ENCODE measurements at places on chromosomes 2 and 18.

- no peak for DNase-seq
Measured at GRCh38 chr2:229434187-229434586, 163.1 kb upstream of the PID1 start.

DNA sequence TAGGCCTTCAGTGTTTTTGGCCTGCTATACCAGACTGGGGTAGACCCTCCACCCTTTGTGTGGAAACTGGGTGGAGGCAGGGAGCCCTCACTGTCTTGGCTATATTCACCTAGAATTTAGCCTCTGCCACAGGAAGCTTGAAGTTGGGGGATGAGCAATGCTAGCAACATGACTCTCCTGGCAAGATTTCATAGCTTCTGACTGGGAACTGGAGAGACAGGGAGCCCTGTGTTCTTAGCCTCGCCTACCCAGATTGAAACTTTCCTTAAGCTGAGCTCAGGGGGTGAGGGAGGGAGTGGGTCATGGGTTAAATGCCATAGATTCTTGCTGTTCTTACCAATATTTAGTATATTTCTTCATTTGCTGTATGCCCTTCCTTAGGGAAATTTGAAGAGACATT is 46.8 kb upstream of the FAM98A start:
- no peak for DNase-seq

- no peak for DNase-seq
Measured at GRCh38 chr18:52152036-52152435, 188.0 kb upstream of the DCC start.

DNA sequence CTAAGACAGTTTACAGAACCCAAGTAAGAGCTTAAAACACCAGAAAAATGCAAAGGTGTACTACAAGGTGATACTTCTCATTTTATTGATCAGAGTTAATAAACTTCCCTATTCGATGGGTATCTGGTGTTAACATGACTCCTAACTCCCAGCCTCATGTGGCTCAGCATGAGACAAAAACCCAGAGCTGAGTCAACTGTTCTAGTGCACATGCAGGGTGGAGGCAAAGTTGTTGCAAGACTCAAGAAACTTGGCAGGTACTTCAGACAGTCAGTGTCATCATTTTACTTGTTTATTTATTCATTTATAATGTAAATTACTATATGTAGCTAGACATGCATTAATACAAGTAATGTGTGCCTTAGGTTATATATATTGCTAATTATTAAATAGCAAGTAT is 216.6 kb upstream of the DSEL start:
- DNase-seq, result no peak

- no peak for DNase-seq
Measured at GRCh38 chr2:207071820-207072219, 93.9 kb downstream of the KLF7 start.

- DNase-seq, result no peak
Measured at GRCh38 chr2:105411720-105412407, 13.0 kb upstream of the FHL2 start.

DNA sequence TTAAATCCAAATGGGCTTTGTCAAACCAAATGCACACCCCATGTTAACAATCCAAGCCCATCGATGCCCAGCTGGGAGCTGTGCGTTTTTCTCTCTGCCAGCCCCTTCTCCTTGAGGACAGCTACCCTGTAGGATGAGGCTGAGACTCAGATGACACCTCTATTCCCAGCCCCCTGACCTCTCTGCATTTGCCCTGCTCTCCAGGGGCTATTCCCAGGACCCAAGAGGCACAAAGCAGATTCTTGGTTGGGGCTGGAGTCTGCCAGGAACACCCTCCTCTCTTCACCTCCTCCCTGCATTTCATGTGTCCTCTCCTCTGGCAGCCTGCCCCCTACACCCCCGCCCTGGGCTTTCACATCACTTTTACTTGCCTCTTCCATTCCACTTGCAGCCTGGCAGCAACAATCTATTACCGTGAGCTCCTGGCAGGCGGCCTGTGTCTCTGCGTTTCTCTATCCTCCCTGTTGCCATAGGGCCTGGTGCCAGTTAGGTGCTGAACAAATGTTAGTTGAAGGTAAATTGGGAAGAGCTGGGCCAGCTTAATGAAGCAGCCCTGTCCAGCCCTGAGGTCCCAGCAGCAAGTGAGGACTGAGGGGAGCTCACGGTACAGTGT is 51.8 kb downstream of the ADD2 start:
- DNase-seq, result no peak

DNA sequence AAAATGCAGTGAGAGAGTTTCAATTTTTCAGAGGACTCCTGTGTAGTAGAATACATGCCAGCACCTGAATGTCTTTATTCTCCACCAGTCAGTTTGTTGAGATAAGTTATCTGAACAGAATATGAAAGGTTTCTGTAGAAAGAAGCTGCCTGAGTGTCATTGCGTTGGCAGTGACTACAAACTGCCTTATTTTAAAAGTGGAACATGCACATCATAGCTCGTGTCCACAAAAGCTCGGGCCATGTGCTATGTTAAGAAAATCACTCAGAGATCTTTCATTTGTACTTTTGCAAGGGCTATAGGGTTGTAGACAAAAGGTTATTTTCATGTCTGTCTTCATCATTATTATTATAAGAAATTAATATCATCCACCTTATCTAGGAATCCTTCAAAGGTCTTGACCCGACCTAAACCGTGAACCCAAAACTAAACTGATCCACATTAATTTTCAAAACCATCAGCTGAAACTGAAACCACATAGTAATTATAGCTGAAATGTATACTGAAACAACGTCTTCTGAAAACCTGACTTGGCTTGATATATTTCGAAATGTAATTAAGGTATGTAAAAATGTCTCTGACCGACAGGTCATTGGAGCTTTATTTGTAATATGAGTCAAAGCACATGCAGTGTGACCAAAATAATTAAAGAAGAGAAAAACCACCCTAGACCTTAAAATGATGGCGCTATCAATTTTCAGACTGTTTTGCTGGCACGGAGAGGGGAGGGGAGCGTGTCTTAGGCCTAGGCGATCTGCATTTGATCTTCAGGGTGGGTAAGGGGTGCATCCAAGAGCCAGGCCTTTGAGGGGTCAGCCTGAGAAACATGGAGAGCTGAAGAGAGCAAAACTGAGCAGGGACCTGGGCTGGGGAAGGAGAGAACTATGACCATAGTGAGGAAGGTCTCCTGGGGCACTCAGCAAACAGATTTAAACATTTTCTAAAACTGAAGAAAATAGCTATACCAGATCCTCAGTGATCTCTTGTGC is 232.1 kb downstream of the SOX11 start:
- no peak for DNase-seq

GRCh38 chr2:20663196-20664070 is 3.5 kb upstream of the GDF7 start:
- peak; percentile 36 for DNase-seq

DNA sequence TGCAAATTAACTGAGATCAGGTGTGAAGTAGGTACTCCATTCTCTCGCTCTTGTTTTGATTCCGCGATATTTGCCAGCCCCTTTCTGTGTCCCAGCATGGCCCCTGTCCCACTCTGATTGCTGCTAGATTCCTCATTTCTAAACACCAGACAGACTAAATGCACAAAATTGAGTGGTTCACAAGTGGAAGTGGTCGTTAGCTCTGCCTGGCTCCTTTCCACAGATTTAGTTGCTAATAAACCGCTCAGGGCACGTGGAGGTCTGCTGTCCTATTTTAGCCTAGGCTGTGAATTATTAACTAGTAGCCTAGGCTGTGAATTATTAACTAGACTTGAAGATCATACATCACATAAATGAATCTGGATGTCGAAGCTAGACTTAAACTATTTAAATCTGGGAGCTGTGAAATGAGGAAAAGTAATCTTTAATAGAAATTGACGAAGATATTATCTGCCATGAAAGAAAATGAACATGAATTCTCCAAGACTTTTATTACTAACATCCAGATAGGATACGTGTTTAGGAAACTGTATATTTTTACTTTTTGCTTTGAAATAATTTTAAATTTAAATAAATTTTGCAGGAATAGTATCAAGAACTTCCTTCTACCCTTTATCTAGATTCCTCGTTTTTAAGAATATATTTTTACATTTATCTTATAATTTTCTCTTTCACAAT is 3.7 kb downstream of the IL1RL2 start:
- no peak for DNase-seq

GRCh38 chr2:159614534-159615366 is 1.6 kb downstream of the BAZ2B start:
- DNase-seq, result no peak

Measured in left hindlimb (tissue), 1 donor.